ENCODE measurements at places on chromosomes 1 and 21. TPM values are rescaled to one million over a fixed set of nuclear protein-coding genes. Genes with fewer than 3 reads are reported as not detected.

TM2D1 gene
- 55.5 TPM for total RNA-seq

CFAP45 gene
- total RNA-seq = 0.18 TPM

RCC2 gene
- 159 TPM for total RNA-seq

ABL2 gene
- total RNA-seq = 22.7 TPM

OR6K3 gene
- not detected for total RNA-seq

PGBD5 gene
- 1.2 TPM for total RNA-seq

TP73 gene
- total RNA-seq = 1.4 TPM

IGSF21 gene
- not detected for total RNA-seq

NHLH2 gene
- total RNA-seq = 1.9 TPM

MTOR gene
- total RNA-seq = 49.3 TPM

DHDDS gene
- total RNA-seq = 47.5 TPM

AK2 gene
- 136 TPM for total RNA-seq

CDK18 gene
- 28.7 TPM for total RNA-seq

NFASC gene
- total RNA-seq = 0.72 TPM

REG4 gene
- total RNA-seq = 0.29 TPM

CFAP74 gene
- total RNA-seq = 0.18 TPM

GNG12 gene
- total RNA-seq = 40.5 TPM

IL10RB gene
- total RNA-seq = 17.2 TPM

BRDT gene
- not detected for total RNA-seq

MMP23B gene
- 70.3 TPM for total RNA-seq

TNFRSF1B gene
- 2.9 TPM for total RNA-seq

PAQR6 gene
- total RNA-seq = 30.1 TPM

SPTA1 gene
- total RNA-seq = 0.88 TPM

AP4B1 gene
- total RNA-seq = 26.8 TPM

FOXO6 gene
- total RNA-seq = 34.8 TPM

DNALI1 gene
- 14.9 TPM for total RNA-seq

EPHB2 gene
- total RNA-seq = 133 TPM

SPATA17 gene
- 2.9 TPM for total RNA-seq

PBXIP1 gene
- total RNA-seq = 53.8 TPM

SMCP gene
- total RNA-seq = not detected

LORICRIN gene
- total RNA-seq = not detected

CFHR3 gene
- 0.93 TPM for total RNA-seq

BMP8B gene
- 0.31 TPM for total RNA-seq

CFHR4 gene
- not detected for total RNA-seq

SYNC gene
- 4.0 TPM for total RNA-seq

TMIGD3 gene
- not detected for total RNA-seq

ACTA1 gene
- 3.6 TPM for total RNA-seq

SH2D1B gene
- total RNA-seq = not detected

ERVH48-1 gene
- total RNA-seq = 4.5 TPM

DCDC2B gene
- not detected for total RNA-seq

C8A gene
- total RNA-seq = not detected
